Ammon's horn (tissue), 1 donor: ENCODE measurements at places on chromosomes 4 and X.

DNA sequence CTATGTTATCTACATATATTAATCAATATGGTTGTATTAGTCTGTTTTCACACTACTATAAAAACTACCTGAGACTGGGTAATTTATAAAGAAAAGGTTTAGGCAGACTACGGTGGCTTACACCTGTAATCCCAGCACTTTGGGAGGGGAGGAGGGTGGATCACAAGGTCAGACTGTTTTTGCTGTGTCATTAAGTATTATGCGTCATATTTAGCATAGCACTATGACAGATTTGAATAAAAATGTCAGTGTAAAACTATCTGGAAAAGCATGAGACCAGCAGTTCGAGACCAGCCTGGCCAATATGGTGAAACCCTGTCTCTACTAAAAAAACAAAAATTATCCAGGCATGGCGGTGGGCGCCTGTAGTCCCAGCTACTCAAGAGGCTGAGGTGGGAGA is 209.7 kb upstream of the ARHGAP24 start:
- DNase-seq: no peak

DNA sequence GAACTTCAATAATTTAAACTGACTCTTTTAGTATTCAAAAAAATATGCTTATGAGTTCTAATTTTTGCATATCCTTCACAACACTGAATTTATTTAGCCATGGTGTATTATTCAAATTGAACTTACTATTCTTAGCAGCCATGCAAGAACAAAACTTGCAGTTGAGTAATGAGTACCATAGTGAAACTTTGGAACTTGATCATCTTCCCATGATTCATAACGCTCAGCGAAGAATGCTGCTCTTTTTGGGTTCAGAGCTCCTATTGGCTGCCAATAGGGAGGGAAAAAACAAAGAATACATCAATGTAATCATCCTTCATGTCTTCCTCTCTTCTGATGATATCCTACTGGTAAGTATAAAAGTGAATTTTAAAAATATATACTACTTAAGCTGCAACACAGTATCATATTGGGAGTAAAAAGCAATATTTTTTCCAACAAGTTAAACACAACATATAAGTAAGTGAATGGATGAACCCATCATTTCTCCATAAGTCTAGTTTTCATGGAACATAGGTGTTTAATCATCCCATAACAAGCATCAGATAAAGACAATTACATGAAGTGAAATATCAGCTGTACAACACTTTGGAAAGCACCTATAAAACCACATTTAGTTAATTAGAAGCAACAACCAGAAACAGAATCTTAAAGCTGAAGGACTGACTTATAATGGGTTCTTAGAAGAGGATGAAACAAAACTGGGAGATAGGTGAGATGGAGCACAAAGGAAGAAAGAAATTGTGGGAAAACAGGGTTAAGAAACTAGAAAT is 145.2 kb upstream of the MAB21L2 start:
- no peak for DNase-seq

DNA sequence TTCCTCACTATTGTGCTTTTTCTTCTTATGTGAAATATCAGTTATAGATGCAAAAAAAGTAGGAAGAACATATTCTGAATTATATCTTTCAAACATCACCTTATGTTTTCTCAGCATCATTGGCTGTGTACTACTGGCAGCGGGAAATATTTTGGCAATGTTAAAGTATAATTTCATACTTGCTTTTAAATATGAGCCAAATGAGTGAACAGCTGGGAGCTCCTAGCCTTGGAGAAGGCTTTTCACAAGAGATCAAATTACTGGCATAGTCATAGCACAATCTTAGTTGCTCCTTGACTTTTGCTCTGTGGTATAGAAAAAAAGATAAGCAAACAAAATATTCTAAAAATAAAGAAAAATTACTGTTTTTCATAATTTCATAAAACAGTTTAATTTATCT is 1575.8 kb upstream of the PABPC4L start:
- DNase-seq: no peak

DNA sequence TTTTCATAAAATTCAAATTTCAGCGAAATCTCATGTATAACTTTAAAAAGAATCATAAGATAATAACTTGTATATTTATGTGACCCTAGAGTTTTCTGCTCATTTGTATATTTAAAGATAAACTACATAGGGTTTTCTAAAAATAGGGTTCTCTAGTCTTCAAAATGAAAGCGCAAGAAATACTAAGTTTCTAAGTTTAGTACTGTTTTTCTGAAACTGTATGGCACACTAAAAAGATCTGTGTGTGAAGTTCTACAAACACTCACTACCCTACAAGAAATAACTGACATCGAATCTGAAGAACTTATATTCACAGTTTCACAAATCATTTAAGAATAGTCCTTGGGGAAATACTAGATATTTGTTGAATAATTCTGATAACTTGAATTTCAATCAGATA is 38.7 kb upstream of the NDST4 start:
- DNase-seq: no peak

- no peak for DNase-seq
Observed at GRCh38 chr4:105550641-105551040, 1.8 kb upstream of the ARHGEF38 start.
